ENCODE measurements at places on chromosomes 7 and 10. TPM values are rescaled to one million over a fixed set of nuclear protein-coding genes. Genes with fewer than 3 reads are reported as not detected.

BTAF1 gene
- 53.9 TPM for total RNA-seq

GRCh38 chr10:92990615-92991014 is 70.0 kb upstream of the CYP26C1 start:
- no peak overlapping the region for H3K4me3 ChIP-seq
- peak overlapping the region; percentile 62 for H3K27ac ChIP-seq
- peak; percentile 24 for DNase-seq
- H3K4me1 ChIP-seq = peaks cover 28% of the 10 kb centered on the region

- H3K27ac ChIP-seq = no peak overlapping the region
- H3K4me3 ChIP-seq = no peak overlapping the region
- no peak for DNase-seq
- no peaks in the 10 kb centered on the region for H3K27me3 ChIP-seq
- no peaks in the 10 kb centered on the region for H3K36me3 ChIP-seq
Observed at GRCh38 chr10:125209591-125210355, 49.4 kb upstream of the CTBP2 start.

GRCh38 chr7:96614154-96614867 is 95.3 kb downstream of the SEM1 start:
- no peak for DNase-seq
- no peak overlapping the region for H3K27ac ChIP-seq
- no peaks in the 10 kb centered on the region for H3K4me1 ChIP-seq
- H3K27me3 ChIP-seq = peaks cover 4% of the 10 kb centered on the region
